ENCODE measurements at places on chromosomes 2 and 18.

DNA sequence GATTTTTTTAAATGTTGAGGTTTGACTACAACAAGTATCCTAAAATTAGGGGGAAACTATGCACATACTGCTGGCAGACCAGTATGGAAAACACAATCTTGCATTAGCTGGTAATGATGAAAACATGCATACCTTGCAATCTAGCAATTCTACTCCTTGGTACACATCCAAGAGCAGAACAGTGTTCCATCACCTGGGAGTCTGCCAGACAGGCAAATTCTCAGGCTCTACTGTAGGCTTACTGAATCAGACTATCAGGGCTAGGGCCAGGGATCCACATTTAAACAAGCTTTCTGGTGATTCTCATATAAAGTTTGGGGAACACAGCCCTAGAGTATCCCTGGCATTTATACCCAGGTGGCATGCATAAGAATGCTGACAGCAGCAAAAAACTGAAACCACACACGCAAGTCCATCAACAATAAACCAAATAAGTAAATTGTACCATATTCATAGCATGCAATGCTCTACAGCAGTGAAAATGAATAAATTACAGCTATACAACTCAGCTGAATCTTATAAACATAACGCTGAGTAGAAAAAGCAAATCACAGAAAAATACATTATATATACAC, 13.6 kb downstream of the CDH2 start:
- no peak for DNase-seq

GRCh38 chr2:55239656-55240222, 7.3 kb downstream of the RPS27A start:
- DNase-seq = no peak

GRCh38 chr18:48946329-48946835, 4.4 kb downstream of the SMAD7 start:
- peak; percentile 75 for DNase-seq

DNA sequence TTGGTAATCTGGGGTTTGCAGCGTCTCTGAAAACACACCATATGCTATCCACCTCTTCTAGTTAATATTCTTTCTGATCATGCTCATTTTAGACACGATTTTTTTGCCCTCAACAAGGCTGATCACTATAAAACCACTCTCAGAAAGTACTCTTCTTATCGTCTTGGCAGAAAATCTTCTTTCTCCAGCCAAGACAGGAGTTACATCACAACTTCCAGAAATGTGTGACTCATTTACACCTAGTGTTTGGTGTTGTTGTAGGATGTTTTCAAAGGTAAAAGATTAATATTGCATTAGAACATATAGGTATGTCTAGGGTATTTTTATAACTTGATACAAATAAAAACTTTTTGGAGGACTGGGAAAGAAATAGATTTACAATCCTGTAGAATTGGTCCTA, 138.5 kb upstream of the NETO1 start:
- DNase-seq = no peak

DNA sequence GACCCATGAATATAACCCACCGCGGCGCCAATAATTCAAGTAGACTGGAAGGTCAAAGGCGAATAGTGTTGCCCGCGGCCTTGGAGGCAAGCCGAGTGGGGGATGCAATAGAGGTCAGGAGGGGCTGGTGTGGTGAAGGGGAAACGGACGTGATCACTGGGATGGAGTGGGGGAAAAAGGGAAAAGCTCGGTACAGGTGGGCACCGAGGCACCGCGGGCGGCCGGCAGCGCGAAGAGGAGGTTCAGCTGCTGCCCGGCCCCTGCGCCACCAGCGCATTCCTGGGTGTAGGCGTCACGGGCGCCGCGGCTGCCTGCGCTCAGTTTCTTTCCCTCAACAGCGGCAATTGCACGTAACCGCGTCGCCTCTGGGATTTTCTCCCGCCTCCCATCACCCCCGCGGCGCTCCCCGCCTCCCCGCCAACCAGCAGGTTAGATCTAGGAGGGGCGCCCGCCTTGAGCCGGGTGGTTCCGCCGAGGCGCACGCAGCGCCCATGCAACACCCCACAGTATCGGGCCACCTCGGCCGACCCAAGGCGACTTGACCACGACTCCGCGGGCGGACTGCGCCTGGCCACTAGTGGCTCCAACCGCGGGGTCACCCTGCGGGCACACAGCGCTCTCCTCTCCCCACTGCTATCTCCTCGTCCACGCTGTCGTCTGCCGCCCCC, 1.5 kb downstream of the RND3 start:
- DNase-seq = peak; percentile 50

DNA sequence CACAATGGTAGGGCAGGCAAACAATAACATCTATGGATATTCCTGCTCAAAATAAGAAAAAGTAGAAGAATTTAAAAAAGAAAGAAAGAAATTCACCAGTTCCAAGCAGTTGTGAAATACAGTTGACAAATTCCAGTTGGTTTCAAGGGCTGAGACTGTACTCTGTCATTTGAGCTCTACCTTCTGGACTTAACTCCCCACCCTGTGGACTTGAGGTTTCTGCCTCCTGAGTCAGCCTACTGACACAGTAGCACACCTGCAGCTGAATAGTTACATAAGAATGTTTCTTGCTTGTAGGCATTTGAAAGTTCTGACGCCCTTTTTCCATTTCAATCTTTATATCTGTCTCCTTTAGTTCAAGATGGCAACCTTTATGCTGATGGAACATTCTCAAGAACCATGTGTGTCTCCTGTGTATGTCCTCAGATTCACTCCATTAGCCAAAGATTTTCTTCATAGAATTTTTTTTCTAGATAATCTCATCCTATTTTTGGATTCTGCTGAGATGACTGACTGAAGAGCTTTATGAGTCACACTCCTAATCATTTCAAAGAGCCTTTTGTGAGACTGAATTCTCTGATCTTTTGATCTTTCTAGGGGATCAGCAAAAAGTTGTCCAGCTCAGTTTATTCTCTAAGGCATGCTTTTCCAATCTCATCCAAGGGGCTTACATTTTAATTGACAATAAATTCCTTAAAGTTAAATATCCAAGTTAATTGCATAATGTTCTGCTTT, 19.1 kb downstream of the NETO1 start:
- DNase-seq = no peak

DNA sequence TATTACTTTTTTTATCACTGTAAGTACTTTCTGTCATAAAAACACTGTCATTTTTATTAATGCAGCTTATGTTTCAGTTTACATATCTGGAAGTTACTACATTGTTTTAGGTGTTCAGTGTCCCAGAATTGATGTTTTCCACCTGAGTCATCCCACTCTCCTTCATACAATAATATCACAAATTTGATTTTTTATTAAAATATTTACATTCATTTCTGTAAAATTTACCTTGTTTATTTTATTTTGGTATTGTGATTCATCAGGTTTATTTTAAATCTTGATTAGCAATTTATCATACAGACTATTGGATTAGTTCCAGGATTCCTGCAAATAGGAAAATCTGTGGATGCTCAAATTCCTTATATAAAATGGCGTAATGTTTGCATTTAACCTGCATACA, 1662.9 kb downstream of the SUCLG1 start:
- DNase-seq = no peak

DNA sequence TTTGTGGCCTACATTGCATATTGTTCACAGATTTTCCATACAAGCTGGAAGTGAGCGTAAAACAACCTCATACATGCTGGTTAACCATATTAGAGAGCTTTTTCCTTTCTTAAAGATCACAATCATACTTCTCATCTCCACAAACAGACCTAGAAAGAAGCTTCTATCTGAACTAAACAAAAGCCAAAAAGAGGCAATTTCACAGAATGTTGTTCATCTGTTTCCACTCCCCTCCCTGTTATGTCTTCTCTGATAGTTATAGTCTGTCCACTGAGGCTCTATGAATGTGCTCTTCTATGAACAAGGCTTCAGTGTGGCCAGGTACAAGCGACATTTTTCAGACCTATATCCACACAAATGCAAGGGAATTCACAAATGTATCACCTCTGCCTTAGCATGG, 63.4 kb downstream of the LDAH start:
- DNase-seq = no peak

DNA sequence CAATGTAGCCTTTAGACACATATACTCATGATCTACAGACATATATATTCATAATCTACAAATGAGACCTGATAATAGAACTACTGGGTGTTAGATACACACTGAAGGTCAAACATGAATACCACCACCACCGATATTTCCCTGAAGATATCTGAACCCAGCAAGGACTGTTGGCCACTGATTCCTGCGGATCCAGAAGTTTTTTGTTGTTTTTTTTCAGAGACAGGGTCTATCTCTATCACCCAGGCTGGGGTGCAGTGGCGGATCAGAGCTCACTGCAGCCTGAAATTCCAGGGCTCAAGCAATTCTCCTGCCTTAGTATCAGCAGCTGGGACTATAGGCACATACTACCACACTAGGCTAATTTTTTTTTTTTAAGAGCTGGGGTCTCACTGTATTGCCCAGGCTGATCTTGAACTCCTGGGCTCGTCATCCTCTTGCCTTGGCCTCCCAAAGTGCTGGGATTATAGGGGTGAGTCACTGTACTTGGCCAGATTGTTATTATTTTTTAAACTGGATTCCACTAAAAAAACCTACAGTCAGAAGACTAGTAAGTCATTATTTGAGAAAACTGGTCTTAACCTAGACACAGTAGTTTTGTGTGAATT, 1.8 kb downstream of the METTL5 start:
- DNase-seq = no peak

- no peak for DNase-seq
Measured at GRCh38 chr18:22971038-22971437, 37.9 kb downstream of the RBBP8 start.

DNA sequence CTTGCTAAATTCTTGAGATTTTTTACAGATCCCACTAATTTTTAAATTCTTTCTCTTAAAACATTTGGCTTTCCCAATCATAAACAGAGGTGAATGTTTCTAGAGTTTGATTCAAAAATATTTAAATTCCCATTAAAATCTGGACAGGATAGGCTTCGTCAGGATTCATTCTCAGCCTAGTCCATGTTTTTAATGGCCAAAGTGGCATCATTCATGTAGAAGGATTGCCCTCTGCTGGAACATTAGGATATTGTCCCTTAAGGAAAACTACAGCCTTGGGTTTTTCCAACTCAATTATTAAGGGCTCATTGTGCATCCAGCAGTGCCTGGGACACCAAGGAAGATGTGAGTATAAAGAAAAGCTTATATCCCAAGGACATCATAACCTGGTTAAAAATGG, 71.7 kb downstream of the TPGS2 start:
- peak; percentile 60 for DNase-seq

GRCh38 chr2:39368846-39369245, 68.2 kb downstream of the MAP4K3 start:
- DNase-seq = no peak

DNA sequence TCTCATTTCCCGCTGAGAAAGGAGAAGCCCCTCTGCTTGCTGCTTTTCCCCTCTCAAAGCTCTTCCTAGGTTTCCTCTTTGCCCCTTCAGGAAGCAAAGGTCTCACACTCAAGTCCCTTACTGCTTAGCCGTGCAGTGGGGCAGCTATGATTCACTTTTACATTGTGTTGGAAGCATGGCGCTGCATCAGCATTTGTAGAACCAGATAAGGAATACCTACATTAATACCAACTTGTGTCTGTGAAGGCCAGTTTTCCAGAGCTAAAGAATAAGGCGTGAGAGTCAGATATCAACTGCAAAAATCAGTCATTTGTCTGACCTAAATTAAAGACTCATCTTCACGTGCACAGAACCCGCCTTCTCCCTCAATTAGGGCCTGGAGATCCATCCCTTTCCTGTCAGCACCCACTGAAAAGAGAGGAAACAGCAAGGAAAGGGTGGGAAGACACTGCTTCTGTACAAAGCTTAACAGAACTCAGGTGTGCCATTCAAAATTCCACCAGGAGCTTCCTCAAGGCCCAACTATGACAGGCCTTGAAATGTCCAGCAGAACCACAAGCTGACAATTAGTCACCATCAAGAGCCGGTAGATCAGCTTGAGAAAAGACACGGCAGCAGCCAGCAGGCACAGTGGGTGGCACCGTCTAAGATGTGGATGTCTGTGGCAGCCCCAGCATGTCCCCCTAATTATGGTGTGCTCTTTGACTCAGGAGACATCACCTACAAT, 16.1 kb upstream of the XDH start:
- DNase-seq = no peak

DNA sequence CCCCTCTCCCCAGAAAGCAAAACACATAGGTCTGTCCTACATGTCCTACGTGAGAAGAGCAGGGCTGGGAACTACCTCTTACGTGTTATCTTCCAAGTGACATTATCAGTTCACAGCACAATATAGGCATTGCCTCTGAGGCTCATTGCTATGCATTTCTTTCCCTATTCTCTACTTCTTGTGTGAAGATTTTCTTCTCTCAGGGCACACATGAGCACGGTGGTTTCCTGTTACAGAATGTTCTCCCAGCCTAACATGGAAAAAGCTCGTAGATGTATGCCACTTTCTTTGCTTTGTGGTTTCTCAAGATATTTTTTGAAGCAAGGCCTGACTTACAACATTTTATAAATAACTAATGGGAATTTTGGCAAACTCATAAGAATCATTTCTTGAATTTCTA, 19.4 kb upstream of the DSC3 start:
- no peak for DNase-seq

- DNase-seq = no peak
Measured at GRCh38 chr2:223811757-223812156, 25.6 kb downstream of the AP1S3 start.

DNA sequence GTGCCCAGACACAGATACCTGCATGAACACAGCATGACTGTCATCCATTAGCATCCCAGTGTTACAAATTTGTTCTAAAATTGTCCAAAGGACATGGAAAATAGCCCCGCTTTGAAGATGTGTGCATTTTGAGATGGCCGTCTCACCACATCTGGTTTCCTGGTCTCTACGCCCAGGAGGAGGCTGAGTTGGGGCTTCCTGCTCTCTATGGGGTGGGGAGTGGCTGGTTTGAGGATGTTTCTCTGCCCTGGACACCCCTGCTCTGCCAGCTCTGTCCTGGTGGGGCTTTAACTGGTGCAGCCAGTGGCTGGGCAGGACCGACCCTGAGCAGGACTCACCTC, 74.6 kb upstream of the SMAD7 start:
- DNase-seq = no peak

GRCh38 chr2:73223821-73224220, 9.2 kb downstream of the PRADC1 start:
- no peak for DNase-seq
